ENCODE measurements at places on chromosomes 7 and 10.

GRCh38 chr7:106658316-106659165 lies 2.4 kb downstream of the CCDC71L start:
- no peak for DNase-seq

- DNase-seq: no peak
These were observed 29.6 kb downstream of the ARHGAP21 start for GRCh38 chr10:24694086-24694485.

GRCh38 chr10:88979153-88979562 lies 11.4 kb upstream of the FAS start:
- no peak for DNase-seq

DNA sequence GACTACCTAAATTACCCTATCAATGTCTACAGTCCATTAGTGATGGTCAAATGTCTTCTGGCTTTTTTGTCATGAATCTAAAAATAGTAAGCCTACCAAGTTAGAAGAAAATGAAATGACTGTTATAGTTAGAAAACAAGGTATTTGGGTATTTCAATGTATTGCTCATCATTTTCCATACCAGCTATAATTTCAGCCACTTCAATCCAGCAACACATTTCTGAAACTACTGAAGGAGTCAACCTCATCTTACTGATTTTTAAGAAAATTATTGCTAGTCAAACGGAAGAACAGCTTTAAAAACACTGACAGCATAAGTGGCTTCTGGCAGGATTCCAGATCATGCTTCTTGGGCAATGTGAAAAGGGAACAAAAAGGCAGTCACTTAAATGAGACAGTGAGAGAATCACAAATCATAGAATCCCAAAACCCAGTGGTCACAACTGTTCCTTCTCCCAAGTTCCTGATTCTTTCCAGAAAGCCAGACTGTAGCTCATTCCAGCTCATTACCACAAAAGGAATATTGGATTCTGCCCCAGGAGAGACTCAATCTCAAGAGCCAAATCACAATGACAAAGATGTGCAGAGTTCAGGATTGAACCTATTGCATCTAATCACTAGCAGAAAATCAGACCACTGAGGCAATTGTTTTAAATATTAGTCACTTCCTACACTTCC lies 61.2 kb upstream of the LRRN3 start:
- DNase-seq: peak; percentile 32

DNA sequence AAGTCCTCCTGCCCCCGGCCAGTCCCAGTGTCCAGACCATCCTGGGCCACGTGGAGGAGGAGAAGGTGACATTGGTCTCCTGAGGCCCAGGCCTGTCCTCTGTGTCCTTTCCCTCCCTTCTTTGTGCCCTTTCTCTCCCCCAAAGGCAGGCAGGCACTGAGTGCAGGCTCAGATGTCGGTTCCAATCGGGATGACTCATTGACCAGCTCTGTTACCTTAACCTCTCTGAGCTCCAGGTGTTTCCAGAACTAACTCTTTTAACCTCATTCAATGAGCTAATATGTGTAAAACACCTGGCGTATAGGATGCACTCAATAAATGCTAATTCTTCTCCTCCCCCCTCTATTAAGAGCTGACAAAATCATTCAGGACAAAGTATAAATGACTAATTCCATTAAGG lies 25.7 kb downstream of the MACROH2A2 start:
- DNase-seq: no peak

DNA sequence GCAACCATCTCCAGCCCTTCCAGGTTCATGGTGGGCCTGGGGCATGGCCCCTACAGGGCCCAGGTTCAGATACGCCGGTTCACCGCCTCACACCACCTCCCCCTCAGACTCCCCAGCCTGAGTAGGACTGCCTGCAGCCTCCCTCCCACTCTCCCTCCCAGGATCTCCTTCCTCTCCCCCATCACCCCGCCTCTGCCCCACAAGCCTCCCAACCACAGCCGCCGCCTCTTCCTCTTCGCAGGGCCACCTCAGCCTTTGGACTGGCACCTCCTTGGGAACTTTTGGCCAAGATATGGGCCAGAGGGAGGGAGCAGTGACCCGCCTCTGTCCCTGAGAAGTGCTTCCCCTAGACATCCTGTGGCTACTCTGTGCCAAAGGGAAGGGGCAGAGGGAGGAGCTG lies 9.3 kb downstream of the KCNIP2 start:
- no peak for DNase-seq

- DNase-seq: no peak
These were observed 159.8 kb downstream of the PHF14 start for GRCh38 chr7:11133436-11133959.

DNA sequence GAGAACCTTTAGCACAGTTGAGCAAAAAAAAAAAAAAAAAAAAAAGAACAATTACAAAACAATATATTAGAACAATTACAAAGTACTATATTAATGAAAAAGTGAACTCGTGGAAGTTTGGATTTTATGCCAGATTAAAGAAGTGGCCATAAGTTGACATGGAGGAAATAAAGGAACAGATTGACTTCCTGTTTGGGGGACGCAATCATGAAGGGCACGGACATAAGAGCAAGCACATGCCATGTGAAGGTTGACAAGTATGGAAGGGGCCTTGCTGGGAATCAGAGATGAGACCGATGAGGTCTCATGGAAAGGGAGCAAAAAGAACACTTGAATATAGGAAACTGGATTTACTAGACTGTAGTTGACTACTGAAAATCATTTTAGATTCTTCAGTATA lies 61.7 kb downstream of the ICA1 start:
- DNase-seq: no peak

GRCh38 chr10:35896001-35896400 lies 253.9 kb upstream of the FZD8 start:
- no peak for DNase-seq

GRCh38 chr10:68462536-68462935 lies 9.2 kb downstream of the DNA2 start:
- no peak for DNase-seq

DNA sequence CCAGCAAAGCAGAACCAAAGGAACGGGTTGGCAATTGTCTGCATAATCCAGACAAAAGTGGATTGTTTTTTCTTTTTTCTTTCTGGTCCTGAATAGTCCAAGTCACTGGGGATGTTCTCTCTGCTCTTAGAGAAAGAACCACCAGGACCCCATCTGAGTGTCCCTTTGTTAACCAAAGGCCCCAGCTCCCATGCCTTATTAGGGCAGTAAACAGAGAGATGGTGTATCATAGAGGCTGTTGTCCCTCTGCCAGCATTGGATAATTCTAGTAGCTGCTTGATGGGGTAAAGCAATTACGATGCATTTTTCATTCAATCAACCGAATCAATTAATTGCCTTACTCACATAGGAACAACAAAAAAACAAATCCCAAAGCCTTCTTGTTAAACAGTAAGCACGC lies 213.0 kb downstream of the BUB3 start:
- no peak for DNase-seq

GRCh38 chr7:80974396-80975358 lies 55.8 kb upstream of the SEMA3C start:
- DNase-seq: no peak

Measured in BE2C (cell line).